Esophagus mucosa (tissue), 1 donor: ENCODE measurements at places on chromosomes 1 and 21. TPM values are rescaled to one million over a fixed set of nuclear protein-coding genes. Genes with fewer than 3 reads are reported as not detected.

DNA sequence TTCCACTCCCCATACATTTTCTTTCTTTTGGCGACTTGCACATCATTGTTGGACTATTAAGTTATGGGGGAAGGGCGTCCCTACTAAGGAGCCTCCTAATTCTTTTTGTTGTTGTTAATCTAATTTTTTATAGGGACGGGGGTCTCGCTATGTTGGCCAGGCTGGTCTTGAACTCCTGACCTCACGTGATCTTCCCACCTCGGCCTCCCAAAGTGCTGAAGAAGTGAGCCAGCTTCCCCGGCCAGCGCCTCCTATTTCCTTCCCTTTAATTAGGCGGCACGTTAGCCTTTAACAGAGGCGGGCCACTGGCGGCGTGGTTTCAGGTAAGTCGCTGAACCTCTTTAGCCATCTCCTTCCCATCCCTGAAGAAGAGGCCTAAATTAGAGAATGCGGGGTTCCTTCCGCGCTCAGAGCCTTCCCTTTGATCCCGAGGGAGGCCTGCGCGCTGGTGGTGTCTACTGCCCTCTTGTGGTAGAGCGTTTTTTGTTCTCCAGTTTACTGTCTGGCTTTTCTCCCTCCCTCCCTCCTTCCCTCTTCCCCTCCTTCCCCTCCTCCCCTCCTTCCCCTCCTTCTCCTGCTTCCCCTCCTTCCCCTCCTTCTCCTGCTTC lies 38.1 kb downstream of the TNFRSF9 start:
- peak; percentile 79 for ATAC-seq

DNA sequence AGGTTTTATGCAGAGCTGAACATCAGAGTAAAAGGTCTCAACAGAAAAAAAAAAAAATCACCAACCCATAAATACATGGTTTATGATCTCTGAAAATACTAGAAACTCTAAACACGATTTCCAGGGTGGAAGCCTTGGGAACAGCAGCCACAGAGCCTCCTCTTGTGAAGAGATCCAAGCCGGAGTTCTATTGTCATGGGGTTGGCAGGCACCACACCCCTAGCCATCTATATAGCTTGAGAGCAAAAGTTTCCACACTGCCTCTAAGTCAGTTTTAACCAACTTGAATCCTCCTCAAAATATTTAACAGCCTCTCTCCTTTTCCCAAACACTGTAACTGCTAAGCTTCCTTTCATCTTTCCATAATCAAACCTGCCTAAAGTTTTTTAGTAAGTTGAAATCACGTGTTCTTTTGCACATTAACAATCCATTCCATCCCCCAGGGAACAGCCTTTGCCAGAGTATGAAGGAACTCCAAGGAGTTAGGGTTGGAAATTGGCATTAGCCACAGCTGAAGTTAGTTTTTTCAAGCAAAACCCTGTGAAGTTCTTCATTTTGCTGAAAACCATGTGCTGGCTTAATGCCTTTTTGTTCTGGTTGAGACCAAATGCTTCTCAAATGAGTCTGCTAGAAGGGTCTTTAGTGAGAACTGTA lies 13.8 kb upstream of the SEC16B start:
- no peak for ATAC-seq

The PBXIP1 gene
- 9.2 TPM for total RNA-seq

DNA sequence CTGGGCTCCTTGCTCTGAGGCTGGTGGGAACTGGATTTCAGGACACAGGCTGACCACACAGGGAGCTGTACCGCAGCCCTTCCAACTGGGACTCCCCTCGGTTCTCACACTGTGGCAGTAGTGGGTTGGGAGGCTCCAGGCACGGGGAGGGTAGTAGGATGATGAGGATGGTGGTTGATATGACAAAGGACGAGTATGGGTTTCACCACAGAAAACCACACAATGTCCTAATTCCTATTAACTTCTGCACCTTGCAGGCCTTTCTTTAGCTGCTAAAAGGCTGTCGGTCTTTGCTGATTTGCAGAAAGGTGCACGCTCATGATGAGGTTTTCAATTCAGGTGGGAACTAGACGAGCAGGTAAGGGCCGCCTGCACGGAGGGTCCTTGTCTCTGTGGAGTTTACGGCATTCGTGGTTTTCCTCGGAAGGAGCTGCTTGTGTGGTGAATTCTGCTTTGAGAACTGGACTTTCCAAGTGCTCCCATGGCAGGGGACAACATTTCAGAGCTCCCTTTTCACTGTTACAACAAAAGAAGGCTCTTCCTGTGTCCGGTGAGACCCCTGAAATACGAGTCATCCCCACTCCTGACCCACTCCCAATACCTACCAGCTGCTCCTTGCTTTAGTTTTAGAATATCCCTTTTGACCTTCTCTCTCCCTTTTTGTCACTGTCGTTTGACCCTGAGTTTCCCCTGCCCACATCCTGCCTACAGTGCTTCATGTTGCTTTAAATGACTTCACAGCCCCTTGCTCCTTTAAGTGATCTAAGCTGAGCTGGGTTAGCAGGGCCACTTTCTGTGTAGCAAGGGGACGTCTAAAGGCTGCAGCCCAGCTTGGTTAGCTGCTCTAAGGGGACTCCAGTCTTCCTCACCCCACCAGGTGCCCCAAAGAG lies 125.1 kb downstream of the MRPS6 start:
- ATAC-seq: no peak

The UCK2 gene
- 39.5 TPM for total RNA-seq

DNA sequence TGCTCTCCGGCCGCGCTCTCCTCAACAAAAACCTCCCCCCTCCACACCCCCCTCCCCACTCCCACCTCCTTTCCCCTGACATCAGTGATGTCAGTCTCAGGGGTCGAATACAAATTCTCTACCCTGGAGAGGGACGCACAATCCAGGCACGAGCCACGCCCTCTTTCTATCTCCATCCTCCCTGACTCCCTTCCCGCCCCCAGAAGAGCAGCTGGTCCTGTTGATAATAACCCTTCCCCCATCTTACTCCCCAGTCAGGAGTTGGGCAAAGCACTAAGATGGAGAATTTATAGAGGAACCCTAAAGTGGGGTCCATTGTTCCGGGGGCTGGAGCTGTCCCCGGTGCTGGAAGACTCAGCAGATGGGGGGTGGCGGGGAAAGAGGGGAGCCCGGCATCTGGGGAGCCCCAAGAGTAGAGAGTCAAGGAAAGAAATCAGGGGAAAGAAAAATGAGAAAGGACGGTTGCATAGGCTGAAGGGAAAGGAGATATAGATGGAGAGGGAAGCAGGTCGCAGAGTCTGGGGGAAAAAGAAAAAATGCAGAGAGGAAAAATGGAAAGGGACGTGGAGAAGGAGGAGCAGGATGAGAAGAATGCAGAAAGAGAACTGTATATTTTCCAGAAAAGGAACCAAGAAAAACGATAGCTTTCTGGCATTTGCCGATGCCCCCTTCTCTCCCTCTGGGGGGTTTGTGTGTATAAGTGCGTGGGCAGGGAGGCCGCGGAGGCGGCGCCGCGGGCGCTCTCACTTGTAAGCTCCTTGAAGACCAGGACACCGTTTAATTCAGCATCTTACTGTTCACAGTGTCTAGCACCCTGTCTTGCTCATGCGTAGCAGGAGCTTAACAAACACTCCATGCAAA lies at the start of gene CELF3:
Gene CELF3 (minus strand): TSS at position 33 of the 861 bp plus-strand sequence. CDS start 783 bp downstream, outside the sequence.
- ATAC-seq: no peak

GRCh38 chr1:158121604-158122254 lies 59.0 kb upstream of the CD1D start:
- peak; percentile 41 for ATAC-seq

- ATAC-seq: no peak
Observed at GRCh38 chr1:4375812-4376211, 278.6 kb upstream of the AJAP1 start.

GRCh38 chr21:42079008-42079938 lies 8.2 kb downstream of the UMODL1 start:
- ATAC-seq: peak; percentile 67

GRCh38 chr21:35119501-35120047 lies 70.5 kb upstream of the RUNX1 start:
- ATAC-seq: no peak

- ATAC-seq: no peak
Observed at GRCh38 chr1:238005116-238005515, 114.4 kb upstream of the ZP4 start.

DNA sequence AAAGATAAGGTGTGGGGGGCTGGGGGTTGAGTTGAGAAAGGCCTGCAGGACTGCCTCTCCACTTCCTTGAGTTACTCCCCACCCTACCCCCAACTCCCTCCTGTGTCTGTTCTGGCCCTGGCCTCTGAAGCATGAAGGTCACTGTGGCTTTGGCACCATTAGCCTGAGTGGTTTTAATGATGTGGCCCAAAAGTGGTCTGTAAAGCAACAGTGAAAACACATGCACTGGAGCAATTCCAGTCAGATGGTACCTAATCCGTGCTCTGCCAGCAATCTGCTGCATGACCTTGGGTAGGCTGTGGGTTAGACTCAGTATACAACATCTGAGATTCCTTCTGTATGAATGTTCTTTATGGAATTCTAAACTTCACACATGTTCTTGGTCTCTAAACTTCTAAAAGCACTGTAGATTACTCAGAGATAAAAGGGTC lies 86.5 kb upstream of the ATP1A1 start:
- no peak for ATAC-seq

- ATAC-seq: no peak
Observed at GRCh38 chr1:3067301-3067670, 1.7 kb upstream of the PRDM16 start.

The PRMT2 gene
- total RNA-seq: 71.1 TPM

- no peak for ATAC-seq
Observed at GRCh38 chr1:209736490-209737117, 19.2 kb upstream of the TRAF3IP3 start.

DNA sequence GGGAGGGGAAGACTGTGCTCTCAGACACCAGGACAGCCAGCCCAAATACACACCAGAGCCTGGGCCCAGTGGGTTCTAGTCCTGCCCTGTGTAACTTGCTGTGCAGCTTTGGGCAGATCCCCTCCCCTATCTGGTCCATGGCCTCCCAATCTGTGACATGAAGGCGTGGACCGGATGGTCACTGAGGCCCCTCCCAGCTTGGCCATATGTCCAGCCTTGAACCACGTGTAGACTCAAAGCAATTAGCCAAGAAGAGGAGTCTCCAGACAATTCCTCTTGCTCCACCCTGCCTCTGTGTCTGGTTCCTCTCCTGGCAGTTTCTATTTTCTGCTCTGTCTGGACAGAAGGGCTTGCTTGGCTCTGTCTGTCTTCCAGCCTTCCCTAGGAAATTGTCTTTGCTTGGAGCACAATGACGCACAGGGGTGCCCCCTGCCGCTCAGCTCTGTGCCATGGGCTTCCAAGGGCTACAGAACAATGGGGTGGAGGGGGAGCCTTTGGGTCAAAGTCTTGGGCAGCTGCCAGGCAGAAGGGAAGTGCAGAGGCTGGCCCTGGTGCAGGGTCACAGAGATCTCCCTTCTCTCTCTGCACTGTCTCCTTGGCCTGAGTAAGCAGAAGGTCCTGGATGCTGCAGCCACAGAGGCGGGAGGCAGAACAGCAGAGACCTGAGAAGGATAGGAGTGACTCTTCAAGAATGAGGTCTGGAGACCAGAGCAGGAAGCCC lies 66.1 kb downstream of the TENT5C start:
- ATAC-seq: no peak

DNA sequence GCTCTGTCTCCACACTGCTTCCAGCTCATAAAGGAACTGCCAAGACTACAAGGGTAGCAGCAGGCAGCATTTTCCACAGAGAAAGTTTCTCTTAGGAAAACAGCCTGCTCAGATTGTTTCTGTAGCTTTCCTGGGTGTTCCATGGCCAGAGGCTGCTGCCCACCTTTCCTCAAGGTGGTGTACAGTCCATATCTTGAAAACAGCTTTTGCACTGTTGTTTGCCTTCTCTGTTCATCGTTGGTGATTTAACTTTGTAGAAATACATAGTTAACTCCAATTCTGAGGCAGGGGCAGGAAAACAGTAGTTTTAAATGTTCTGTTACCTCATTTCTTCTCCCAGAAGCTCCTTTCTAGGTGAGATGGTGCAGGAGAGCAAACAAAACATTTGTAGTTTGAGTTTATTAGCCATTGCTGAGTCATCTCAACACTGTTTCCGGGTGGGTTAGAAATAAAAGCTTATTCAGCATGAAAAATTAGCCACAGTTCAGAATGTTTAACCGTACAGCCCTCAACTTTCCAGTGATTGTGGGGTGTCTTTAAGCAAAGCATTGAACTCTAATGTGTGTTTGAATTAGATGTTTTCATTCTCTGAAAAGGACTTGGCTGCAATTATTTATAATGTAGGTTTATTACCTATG lies 41.7 kb downstream of the DIP2A start:
- no peak for ATAC-seq

DNA sequence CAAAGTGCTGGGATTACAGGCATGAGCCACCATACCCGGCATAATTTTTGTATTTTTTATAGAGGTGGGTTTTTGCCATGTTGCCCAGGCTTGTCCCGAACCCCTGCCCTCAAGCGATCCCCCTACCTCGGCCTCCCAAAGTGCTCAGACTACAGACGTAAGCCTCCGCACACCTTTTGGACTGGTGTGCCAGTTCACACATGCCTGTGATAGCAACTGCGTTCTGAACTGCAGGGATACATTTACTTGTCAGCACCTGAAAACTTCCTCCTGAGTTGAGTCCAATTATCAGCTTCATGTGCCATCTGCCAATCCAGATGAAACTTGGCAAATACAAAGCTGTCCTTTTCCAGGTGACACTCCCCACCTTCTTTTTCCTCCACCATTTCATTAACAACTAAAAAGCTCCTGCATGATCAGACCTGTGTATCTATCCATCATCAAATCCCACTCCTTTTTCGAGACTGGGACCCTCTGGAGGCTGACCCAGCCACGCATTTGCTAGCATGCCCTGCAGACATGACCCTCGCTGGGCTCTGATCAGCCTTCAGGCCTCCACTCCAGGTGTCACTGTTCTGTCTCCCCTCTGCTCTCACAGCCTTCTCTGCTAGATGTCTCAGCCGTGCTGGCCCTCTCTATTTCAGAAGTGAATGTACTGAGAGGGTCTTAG lies 2.1 kb upstream of the DEGS1 start:
- ATAC-seq: peak; percentile 20

DNA sequence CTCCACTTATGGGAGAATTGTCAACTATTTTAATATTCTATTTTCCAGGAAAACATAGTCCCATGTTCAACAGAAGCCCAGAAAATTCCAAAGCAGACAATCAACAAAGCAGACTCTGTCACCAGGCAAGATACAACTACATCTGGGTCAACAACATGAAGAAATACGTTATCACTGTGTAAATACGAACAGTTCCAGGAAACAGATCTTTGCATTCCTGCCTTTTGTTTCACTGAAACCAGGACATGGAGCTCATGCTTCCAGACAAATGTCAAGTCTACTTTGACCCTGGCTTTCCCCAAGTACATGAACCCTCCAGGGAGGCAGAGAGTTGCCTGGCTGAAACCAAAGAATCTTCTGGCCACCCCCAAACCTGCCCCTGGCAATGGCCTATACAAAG lies 106.7 kb downstream of the SETD4 start:
- ATAC-seq: peak; percentile 31

- no peak for ATAC-seq
Observed at GRCh38 chr1:31029026-31029425, 36.5 kb downstream of the PUM1 start.

DNA sequence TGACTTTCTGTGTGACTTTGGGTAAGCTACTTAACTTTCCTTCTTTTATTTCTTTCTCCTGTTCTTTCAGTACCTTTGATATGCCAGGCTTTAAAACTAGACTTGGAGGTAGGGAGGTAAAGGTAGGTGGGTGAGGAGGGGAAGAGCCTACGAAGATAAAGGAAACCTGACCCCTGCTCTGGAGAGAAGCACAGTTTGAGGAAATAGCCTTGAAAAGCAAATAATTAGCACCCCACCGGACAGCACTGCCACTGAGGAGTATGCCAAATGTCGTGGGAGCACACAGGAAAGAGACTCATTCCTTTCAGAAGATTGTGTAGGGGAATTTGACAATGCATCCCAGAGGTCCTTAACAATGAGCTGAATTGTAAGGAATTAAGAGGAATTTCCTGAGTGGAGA lies 65.2 kb upstream of the SPAG17 start:
- ATAC-seq: no peak

The CACNA1S gene
- not detected for total RNA-seq

GRCh38 chr1:27372022-27372807 lies 2.4 kb downstream of the FCN3 start:
- ATAC-seq: no peak
